ENCODE measurements at places on chromosomes 4 and X. TPM values are rescaled to one million over a fixed set of nuclear protein-coding genes. Genes with fewer than 3 reads are reported as not detected.

DNA sequence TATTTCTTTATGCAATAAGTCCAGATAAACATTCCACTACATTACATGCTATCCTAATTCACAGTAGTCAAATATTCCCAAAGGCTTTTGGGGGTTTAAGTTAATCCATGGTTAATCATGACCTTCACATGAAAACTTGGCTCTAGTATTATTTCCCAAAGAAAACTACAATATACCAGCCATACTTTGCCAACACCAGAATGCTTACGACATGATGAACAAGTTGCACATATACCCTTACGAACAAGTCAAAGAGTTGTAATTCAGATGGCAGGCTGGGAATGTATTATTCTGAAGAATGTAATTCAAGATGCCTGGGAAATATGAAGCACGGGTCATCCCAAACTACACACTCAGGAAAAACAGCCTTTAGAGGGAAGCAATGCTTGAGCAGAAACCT is 499.6 kb downstream of the PPARGC1A start:
- H3K4me3 ChIP-seq: no peak overlapping the region
- no peaks in the 10 kb centered on the region for H3K27me3 ChIP-seq
- no peaks in the 10 kb centered on the region for H3K4me1 ChIP-seq
- no peak overlapping the region for H3K27ac ChIP-seq
- no peaks in the 10 kb centered on the region for H3K36me3 ChIP-seq

GRCh38 chr4:25235401-25235800 is 1.6 kb downstream of the PI4K2B start:
- peaks cover 14% of the 10 kb centered on the region for H3K4me1 ChIP-seq
- H3K4me3 ChIP-seq: no peak overlapping the region
- no peaks in the 10 kb centered on the region for H3K27me3 ChIP-seq
- no peak for DNase-seq
- no peaks in the 10 kb centered on the region for H3K36me3 ChIP-seq

HDAC8 gene
- total RNA-seq: 16.2 TPM

NHSL2 gene
- total RNA-seq: 1.6 TPM

GRCh38 chr4:110663206-110663605 is 40.3 kb upstream of the PITX2 start:
- no peaks in the 10 kb centered on the region for H3K27me3 ChIP-seq
- H3K4me1 ChIP-seq: no peaks in the 10 kb centered on the region
- no peaks in the 10 kb centered on the region for H3K36me3 ChIP-seq

DNA sequence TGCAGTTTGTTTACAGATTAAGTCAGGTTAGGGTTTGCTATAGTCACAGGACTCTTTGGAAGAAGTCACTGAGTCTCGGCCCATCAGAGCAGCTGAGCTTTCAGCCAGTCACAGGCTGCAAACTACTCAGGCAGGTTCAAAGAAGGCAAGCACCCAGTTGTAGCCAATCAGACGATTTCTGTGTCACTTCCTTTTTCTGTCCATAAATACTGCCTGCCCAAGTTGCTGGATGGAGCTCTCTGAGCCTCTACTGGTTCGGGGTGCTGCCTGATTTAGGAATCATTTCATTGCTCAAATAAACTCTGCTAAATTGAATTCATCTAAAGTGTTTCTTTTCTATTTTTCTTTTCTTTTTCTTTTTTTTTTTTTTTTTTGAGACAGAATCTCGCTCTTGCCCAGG is 7.3 kb upstream of the SH3BP2 start:
- H3K4me1 ChIP-seq: peaks cover 3% of the 10 kb centered on the region
- no peaks in the 10 kb centered on the region for H3K36me3 ChIP-seq
- no peak overlapping the region for H3K4me3 ChIP-seq
- H3K27ac ChIP-seq: peak overlapping the region; percentile 19
- DNase-seq: peak; percentile 15
- H3K27me3 ChIP-seq: no peaks in the 10 kb centered on the region

- H3K36me3 ChIP-seq: no peaks in the 10 kb centered on the region
- no peaks in the 10 kb centered on the region for H3K4me1 ChIP-seq
- no peak overlapping the region for H3K4me3 ChIP-seq
- H3K27ac ChIP-seq: no peak overlapping the region
- H3K27me3 ChIP-seq: no peaks in the 10 kb centered on the region
Measured at GRCh38 chr4:109211671-109212070, 90.8 kb downstream of the COL25A1 start.

GRCh38 chr4:165541851-165542459 is 163.1 kb downstream of the CPE start:
- no peaks in the 10 kb centered on the region for H3K4me1 ChIP-seq
- no peak for DNase-seq
- H3K4me3 ChIP-seq: no peak overlapping the region
- H3K27ac ChIP-seq: no peak overlapping the region
